ENCODE measurements at places on chromosomes 12 and 14.

- no peak for DNase-seq
These were observed 966 bp downstream of the BICD1 start for GRCh38 chr12:32107359-32108267.

DNA sequence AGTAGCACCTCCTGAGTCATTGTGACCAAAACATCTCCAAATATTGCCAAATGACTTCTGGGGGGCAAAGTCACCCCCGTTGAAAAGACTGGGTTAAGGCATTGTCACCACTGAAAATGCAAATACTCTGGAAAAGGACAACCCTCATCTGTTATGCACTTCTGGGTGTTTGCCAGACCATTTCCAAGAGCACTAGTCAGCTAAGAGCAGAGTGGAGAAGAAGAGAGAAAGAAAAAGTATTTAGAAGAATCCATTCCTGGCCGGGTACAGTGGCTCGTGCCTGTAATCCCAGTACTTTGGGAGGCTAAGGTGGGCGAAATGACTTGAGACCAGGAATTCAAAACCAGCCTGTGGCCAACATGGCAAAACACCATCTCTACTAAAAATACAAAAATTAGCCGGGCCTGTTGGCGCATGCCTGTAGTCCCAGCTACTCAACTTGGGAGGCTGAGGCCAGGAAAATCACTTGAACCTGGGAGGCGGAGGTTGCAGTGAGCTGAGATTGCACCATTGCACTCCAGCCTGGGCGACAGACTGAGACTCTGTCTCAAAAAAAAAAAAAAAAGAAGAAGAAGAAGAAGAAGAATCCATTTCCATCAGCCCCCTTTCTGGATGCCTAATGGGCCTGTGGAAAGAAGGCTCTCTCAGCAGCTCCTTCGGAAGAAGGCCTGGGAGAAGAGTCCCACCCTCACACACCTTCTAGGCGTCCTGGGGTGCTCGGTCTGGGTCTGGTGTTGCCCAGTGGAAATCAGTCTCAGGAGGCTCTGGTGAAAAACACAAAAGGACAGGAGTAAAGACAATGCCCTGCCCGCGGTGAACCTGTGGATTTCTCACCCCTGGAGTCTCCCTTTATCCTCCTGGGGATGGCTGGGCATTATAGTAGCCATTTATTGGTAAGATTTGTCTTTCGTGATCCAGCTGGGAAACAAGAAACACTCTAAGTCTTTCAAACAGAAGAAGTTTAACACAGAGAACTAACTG, 3.5 kb upstream of the LTBR start:
- no peak for DNase-seq

DNA sequence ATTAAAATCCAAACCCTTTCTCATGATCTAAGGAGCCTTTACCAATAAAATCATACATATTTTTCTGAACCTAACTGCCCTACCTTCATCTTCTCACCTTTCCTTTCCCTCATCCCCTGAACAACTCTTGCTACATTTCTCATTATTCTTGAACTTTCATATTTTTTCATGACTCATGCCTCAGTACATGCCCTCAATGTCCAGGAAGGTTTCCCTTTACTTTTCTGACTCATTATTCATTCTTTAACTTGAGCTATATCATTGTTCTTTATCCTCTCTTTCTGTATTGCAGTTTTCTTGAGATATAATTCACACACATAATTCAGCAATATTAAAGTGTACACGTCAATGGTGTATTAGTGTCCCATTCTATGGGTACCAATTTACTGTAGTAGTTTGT, 231.0 kb downstream of the ALG10B start:
- no peak for DNase-seq

- DNase-seq: no peak
These were observed 118.0 kb upstream of the NPAS3 start for GRCh38 chr14:32820682-32821081.

DNA sequence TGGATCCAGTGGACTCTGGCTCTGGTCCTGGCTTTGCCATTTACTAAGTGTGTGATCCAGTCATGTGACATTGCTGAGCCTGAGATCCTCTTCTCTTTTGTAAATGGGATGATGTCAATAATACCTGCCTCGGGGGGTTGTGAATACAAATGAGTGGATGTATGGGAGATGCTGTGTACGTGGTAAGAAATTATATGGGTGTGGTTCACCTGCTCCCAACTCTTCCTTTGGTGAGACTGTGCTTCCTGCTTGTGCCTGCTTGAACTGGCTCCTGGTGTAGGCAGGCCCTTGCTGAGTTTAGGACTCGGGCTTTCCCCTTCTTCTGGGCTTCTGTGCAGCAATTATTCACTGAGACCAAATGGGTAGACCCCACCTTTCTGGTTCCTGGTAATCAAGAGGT, 189.5 kb upstream of the FRMD6 start:
- DNase-seq: no peak

- DNase-seq: no peak
These were observed 10.6 kb downstream of the VWF start for GRCh38 chr12:6113691-6114475.

DNA sequence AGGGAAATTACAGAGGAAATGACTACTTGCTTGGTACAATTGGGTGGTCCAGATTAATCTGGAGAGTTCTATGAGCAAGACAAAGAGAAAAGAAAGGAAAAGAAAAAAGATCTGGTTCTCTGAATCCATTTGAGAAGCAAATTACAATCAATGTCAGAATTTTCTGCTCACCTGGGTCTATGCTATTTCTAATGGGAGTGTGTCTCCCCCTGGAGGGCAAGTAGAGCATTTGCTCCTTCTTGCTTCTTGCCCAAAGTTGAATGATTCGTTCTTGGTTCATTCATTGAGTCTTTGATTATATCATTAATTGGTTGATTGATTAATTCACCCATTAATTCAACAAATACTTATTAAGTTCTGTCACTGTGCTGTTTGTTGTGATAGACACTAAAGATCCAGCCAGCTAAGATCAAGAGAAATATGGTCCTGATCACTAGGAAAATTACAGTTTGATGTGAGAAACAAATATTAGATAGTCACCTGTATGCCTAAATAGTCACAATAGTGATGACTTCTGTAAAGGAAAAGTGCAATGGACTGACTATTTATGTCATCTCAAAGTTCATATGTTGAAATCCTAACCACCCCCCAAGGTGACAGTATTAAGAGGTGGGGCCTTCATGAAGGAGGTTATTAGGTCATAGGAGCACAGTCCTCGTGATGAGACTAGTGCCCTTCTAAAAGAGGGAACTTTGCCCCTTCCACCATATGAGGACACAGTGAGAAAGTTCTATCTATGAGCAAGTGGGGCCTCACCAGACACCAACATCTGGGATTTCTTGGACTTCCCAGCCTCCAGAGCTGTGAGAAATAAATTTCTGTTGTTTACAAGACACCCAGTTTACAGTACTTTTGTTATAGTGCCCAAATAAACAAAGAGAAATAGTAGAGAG, 8.0 kb upstream of the ASB8 start:
- no peak for DNase-seq

GRCh38 chr12:13233830-13234641, 37.5 kb downstream of the EMP1 start:
- no peak for DNase-seq

DNA sequence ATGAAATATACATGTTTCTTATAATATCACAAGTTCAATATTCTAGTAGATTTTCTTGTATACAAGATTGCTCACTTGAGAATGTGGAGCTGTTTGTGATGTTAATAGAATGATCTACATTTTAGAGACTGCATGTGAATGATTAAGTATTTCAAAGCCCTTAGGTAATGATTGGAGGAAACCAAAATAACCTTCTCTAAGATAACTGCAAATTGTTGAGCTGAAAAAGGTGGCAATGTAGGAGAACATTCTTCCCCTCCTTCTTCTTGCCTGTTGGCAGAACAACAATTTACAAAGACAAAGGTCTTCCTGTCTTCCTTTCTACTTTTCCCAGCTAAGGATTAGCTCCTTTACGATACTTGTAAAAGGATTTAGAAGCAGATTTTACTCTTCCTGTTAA, 2.0 kb upstream of the CLEC6A start:
- no peak for DNase-seq

GRCh38 chr12:30100741-30101140, 317.0 kb upstream of the TMTC1 start:
- DNase-seq: no peak

DNA sequence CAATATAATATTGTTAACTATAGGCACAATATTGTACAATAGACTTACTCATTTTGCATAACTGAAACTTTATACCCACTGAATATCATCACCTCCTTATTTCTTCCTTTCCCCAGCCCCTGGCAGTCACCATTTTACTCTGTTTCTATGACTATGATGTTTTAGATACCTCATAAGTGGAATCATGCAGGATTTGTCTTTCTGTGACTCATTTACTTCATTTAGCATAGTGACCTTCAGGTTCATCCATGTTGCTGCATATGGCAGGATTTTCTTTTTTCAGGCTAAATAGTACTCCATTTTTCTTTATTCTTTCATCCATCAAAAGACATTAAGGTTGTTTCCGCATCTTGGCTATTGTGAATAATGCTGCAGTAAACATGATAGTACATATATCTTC, 18.9 kb downstream of the USP15 start:
- no peak for DNase-seq
